ENCODE measurements at places on chromosomes 12 and 14. TPM values are rescaled to one million over a fixed set of nuclear protein-coding genes. Genes with fewer than 3 reads are reported as not detected.

Gene GPR132
- total RNA-seq, result 0.36 TPM

- ATAC-seq, result no peak
These were observed 119.6 kb downstream of the PLXNC1 start for GRCh38 chr12:94267921-94268471.

DNA sequence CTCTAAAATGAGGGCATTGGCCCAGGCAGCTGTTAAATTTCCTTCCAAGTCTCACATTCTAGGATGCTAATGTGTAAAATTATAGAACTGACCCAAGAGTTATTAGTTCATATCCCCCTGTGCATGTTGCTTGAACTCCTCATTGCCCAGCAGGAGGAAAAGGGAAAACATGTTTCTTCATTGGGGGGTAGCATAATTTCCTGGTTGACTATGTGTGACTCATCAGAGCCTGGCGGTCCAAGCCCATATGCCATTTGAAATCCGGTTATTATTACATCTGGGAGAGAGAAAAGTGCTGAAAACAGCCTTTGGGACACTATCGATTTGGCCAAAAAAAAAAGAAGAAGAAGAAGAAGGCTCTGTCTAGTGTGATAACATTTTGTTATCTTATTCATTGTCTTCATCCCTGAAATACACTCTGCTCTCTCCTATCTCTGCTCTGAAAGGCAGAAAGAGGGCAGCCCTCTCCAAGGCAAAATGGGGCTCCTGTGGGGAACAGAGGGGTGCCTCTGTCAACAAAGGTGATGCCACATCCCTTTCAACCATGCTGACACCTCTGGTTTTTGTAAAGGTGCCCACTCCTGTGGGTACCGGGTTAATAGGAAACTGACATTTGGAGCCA is 114.2 kb downstream of the DAD1 start:
- ATAC-seq, result no peak

DNA sequence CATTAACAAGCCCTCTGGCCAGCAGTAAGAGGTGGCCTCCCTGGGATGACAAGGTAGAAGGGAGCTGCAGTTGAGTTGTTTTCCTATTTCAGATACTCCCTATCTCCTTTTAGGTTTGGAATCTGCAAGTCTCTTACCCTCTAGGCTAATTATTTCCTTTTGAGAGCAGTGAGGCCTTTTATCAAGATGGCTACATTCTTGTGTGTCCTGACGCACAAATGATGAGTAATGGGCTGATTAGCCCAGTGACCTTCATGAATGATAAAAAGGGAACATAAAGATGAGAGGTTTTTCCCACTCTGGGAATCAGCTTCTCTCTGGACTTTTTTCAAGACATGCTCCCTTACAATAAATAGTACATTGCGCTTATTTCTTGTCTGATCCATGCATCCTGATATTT is 22.9 kb downstream of the DYRK2 start:
- ATAC-seq, result no peak

DNA sequence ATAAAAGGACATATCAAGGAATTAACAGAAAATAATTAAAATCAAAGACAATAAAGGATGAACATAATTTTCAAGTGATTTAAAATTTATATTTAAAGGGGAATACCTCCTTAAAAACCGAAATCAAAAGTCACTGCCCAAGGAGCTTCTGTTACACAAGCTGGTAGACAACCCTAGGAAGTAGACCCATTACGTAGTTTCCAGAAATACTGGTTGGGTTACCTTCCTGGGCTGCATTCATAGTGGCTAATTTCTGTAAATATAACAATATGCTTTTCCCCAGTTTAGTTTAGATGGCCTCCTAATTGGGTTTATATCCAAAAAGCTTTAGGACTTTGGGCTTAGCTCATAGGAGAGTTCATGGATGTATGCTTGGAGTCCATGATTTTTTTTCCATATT is 2.1 kb upstream of the EDDM3A start:
- peak; percentile 74 for ATAC-seq

DNA sequence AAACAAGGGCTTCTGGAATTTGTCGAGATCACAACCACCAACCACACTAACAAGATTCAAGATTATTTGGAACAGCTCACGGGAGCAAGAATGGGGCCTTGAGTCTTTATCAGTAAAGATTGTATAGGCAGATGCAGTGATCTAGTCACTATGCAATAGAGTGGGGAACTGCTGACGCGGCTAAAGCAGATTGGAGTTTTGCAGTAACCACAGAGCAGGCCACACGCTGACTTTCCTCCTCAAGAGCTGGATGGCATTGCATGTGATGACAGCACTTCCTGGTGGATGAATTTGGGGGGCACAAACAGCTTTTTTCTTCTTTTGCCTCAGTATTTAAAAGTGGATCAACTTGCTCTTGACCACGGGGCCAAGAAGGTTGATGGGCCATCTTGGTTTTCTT is 46.0 kb downstream of the KCNK13 start:
- no peak for ATAC-seq

DNA sequence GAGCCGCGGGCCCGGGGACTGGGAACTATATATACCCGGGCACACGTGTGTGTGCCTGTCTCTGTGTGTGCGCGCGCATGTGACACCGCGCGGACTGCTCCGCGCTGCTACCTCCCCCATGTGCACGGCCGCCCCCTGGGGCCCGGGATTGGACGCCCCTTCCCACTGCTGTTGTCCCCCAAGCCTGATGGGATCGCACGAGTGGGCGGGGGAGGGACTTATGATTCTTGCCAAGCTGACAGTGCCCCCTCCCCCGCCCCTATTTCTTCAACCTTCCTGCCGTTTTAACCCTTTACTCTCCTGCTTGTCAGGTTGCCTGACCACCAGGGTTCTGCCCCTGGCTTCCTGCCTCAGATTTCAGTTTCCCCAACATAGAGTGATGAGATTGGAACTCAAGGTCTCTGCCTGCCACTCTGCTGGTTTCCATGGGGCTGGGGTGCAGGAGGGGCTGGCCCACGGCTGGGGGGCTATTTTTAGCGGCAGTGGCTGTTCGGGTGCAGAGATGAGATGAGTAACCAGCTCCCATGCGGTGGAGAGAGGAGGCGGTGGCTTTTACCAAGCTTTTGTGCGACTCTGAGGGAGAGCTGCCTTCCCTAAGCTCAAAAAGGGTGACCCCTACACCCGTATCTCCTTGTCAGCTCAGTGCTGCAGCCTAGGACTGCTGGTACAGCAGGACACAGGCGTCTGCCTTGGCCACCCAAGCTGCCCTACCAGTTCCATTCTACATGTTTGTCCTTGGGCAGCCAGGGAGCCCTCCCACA is at the start of gene DDN:
Gene DDN (minus strand): TSS at position 5 of the 761 bp plus-strand sequence. CDS start 88 bp downstream, outside the sequence.
- ATAC-seq, result peak; percentile 57

DNA sequence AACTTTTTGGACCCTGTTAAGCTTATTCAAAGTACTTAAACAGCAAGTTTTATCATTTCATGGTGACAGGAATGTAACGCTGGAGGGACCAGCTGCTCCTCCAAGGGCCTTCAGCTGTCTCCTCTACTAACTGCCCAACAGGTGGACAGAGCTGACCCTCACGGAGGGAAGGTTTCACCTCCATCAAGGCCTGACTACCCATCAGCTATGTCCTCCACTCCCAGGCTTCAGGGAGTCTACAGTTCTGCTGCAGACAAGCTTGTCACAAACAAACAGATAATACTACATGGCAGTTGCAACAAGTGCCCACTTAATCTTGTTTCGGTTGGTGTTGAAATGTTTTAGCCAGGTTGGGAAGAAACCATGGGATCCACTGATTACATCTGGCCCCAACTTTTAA is 175.1 kb downstream of the TTC7B start:
- no peak for ATAC-seq

Data from esophagus mucosa (tissue), 1 donor.